ENCODE measurements at places on chromosomes 2 and 18. TPM values are rescaled to one million over a fixed set of nuclear protein-coding genes. Genes with fewer than 3 reads are reported as not detected.

- DNase-seq = no peak
Observed at GRCh38 chr2:152529420-152530115, 187.7 kb downstream of the PRPF40A start.

DNA sequence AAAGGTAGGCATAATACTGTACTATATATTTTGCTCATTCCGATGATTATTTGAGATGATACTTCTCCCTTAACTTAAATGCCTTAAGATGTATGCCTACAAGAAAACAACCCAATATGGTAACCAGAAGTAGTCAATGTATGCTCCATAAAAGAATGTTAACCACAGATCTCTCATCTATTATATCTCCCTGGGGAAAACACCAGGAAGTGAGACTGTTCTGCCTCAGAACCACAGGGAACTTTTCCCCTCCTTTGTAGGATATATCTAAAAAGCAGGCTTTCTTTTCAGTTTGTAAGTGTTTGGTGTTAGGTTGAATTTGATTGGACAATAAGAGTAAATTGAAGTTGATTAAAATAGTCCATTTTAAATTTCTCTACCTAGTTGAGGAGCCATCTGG is 1160.5 kb upstream of the NXPH2 start:
- no peak for DNase-seq

GRCh38 chr2:18238209-18238608 is 322.2 kb downstream of the RDH14 start:
- DNase-seq = no peak

Gene RESP18
- not detected for total RNA-seq

Gene CTIF
- total RNA-seq = 26.6 TPM

Gene SERPINB3
- 0.16 TPM for total RNA-seq

GRCh38 chr2:49004036-49004626 is 150.2 kb downstream of the FSHR start:
- DNase-seq = no peak

DNA sequence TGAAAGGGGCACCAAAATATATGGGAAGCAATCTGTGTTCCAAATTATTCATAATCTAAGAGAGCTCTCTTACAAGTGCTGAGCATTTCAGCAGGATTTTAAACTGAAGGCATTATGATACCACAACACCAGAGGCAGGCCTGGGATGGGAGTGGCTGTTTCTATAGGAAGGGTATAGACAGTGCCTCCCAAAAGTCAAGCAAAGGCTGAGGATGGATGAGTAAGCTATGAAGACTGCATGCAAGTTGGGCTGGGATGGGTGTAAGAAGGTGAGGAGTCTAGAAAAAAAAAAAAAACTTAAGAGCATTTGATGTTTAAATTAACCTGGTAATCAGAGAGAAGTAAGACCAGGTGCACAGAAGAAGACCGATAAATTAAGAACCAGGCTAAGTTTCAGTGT is 132.5 kb downstream of the OSR1 start:
- no peak for DNase-seq

DNA sequence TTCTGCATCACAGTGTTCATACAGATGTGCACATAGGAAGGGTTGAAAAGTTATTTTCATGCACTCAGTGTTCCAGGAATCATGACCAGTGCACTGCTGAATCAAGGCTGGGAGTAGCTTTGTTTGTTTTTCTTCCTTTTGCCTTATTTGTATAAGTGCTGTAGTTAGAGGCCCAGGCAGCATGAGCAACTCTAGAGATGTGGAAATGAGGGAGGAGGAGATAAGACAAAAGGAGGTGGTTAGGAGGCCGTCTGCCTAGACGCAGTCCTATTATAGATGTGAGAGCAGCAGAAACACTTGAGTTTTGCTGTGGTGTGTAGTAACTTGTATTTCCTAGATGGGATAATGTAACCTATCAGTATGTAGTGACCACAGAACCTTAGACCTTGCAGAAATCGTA is 264.3 kb upstream of the RASGRP3 start:
- DNase-seq = no peak

Gene HJURP
- total RNA-seq = 8.9 TPM

Measured in urinary bladder (tissue), 4 donors.